ENCODE measurements at places on chromosomes 12 and 14.

GRCh38 chr14:37673439-37673838 is 78.0 kb downstream of the TTC6 start:
- DNase-seq = no peak

DNA sequence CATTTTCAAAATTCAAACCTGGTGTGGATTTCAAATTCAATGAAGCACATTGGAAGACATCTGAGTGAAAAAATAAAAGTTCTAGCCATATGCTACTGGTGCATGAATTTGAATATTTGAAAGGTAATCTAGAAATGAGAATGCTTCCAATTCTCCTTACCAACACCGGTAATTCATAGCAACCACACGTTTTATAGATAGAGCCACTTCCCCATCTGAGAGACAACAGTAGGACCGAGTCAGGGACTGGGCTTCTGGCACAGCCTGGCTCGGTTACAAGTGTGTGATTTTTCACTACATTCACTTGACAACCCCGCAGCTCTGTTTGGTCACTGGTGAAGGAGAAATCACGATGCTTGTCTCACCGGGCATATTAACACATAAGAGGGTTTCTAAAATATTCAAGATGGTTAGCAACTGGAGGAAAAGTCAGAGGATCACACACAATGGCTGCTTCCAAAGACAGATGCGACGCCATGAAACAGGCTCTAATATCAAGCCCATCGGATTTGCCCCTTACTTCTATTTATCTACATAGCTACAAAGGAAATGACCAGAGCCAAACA is 86.5 kb upstream of the FOXN3 start:
- no peak for DNase-seq

DNA sequence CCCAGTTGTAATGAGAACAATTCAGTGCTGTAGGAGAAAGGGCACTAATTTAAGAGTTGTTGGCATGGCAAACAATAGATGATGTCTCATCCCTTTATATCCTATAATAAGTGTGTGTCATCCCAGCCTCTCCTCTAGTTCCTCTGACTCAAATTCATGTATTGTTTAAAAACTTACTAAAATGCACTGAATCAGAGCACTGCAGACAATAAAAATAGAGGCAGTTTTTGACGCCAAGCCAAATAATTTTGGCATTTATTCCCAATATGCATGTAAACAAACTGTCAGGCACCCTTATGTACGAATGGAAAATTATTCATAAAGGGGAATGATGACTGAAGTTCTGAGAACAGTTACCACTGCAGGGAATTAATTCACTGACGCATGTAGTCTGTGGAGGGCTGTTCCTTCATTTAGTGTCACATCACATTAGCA is 57.9 kb upstream of the TMX1 start:
- DNase-seq = no peak

GRCh38 chr14:46381674-46382073 is 269.9 kb downstream of the RPL10L start:
- DNase-seq = no peak

- DNase-seq = no peak
Measured at GRCh38 chr14:56082880-56083279, 35.3 kb upstream of the PELI2 start.

GRCh38 chr12:104971306-104971705 is 13.2 kb upstream of the SLC41A2 start:
- DNase-seq = no peak

GRCh38 chr12:54387114-54387467 is 2.6 kb upstream of the ZNF385A start:
- no peak for DNase-seq

- no peak for DNase-seq
Measured at GRCh38 chr12:131067981-131068851, 114.5 kb downstream of the ADGRD1 start.

GRCh38 chr12:52203079-52203921 is 11.5 kb upstream of the KRT80 start:
- DNase-seq = peak; percentile 10

- no peak for DNase-seq
Measured at GRCh38 chr14:95523815-95524448, 7.5 kb upstream of the SYNE3 start.

DNA sequence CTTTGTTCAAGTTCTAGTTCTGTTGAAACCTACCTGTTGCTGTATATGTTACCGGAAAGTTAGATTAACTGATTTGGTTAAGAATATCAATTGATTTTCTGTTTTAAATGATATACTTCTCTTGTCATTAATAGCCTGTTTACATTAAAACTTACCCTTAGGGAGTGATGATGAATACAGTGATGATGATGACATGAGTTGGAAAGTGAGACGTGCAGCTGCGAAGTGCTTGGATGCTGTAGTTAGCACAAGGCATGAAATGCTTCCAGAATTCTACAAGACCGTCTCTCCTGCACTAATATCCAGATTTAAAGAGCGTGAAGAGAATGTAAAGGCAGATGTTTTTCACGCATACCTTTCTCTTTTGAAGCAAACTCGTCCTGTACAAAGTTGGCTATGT is 33.0 kb downstream of the CAND1 start:
- no peak for DNase-seq

DNA sequence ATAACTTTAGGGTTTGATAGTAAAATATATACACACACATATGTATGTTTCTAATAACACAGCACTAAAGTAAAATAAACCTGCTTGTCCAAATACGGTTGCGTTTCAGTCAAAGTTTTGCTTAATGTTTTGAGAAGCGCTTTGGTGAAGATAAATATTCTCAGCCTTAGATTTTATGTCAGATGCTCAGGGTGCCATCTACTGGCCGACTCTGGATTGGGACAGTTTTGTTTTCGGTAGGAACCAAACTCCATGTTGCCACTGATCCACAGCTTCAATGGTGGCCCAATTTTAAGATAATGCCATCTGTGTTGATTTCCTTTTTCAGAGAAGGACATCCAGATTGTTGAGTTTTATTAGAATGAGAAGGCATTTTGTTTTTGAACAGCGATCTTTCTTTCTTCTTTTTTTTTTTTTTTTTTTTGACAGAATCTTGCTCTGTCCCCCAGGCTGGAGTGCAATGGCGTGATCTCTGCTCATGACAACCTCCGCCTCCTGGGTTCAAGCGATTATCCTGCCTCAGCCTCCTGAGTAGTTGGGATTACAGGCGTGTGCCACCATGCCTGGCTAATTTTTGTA is 43.1 kb downstream of the LLPH start:
- DNase-seq = no peak

- peak; percentile 56 for DNase-seq
Measured at GRCh38 chr14:49972131-49972671, 79.3 kb downstream of the ARF6 start.

DNA sequence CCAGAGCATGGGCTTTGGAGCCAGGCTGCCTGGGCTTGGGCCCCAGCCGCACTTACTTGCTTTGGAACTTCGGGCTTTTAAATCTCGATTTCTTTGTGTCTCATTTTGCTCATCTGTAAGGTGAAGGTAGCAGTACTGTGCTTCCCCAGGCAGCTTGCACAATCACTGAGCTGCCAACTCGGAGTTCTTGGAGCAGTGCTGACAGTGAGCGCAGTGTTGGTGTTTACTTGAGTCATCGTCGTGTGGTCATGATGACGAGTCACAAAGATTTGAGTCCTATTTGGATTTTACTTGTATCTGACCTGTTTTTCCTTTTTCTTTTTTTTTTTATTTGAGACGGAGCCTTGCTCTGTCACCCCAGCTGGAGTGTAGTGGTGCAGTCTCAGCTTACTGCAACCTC is 31.3 kb upstream of the ATF1 start:
- no peak for DNase-seq

- no peak for DNase-seq
Measured at GRCh38 chr12:105721891-105722290, 391.4 kb downstream of the C12orf75 start.

DNA sequence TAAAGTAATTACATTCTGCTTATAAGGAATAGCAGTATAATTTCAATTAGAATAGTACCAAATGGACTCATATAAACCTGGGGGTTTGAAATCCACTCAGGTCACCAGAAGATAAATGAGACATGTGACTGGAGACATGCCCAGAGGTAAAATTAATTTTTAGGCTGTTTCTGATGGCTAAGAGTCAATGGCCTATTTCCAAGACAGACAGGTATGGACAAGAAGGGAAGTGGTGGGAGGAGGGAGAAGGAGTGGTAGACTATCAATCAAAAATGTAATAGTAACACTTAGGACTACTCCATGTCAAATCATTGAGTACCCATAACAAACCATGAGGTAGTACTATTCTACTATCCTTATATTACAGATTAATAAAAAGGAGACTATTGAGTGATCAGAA is 544.0 kb downstream of the GALC start:
- no peak for DNase-seq

DNA sequence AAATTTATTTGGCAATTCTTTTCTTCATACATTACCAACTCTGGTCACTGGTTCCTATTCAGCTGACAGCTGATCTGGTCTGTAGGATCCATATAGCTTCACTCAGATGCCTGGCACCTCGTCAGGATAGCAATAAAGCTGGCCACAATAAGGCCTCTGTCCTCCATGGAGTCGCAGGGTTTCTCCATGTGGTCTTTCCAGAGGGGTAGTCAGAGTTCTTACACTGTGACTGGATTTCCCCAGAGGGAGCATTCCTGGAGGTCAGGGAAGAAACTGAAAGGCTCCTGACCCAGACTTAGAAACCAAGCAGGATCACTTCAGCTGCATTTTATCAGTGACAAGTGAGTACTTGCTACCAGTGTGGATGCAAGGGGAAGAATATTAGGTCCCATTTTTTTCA is 34.9 kb upstream of the SIX1 start:
- no peak for DNase-seq

GRCh38 chr14:64953310-64953654 is 10.7 kb upstream of the GPX2 start:
- DNase-seq = no peak

DNA sequence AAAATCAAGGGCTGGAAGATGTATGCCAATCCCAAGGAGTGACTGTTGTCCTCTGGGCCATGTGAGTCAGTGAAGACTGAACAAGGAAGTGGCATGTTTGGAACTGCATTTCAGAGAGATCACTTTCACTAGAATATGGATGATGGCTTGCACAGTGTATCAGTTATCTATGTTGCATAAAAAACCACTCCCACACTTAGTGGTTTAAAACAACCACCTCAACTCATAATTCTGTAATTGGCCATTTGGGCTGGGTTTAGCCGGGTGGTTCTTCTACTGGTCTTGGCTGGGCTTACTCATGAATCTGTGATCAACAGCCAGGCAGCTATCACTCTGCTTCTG is 15.4 kb downstream of the BDKRB1 start:
- DNase-seq = no peak

DNA sequence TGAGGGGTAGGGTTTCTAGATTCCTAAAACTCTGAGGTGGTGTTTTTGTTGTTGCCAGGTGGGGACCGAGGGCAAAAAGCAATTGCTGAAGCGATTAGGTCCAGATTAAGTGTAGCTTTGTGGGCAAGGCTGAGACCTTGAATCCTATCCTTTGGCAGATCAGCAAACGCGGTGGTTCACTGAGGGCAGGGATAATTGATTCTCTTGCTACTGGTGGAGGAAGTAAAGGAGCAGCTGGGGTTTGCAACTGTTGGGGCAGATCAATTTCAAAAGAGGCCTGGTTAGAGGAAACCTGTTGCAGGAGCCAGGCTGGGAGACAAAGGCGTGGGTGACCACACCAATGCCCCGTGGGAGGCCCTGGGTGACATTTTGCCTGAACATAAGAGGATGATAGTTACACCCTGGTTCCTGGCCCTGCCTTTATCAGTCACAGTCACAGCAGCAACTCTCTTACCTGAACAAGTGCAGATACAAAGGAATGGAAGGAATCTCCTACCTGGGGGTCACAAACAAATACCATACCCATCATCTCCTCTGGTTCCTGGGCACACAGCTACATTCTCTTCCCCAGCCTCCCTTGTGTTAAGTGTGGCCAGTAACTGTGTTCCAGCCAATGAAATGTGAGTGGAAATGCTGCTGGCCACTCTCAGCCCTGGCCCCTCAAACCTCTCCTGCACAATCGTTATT is 43.3 kb upstream of the RASSF3 start:
- DNase-seq = no peak

- DNase-seq = no peak
Measured at GRCh38 chr12:42409471-42409870, 83.5 kb downstream of the PPHLN1 start.

DNA sequence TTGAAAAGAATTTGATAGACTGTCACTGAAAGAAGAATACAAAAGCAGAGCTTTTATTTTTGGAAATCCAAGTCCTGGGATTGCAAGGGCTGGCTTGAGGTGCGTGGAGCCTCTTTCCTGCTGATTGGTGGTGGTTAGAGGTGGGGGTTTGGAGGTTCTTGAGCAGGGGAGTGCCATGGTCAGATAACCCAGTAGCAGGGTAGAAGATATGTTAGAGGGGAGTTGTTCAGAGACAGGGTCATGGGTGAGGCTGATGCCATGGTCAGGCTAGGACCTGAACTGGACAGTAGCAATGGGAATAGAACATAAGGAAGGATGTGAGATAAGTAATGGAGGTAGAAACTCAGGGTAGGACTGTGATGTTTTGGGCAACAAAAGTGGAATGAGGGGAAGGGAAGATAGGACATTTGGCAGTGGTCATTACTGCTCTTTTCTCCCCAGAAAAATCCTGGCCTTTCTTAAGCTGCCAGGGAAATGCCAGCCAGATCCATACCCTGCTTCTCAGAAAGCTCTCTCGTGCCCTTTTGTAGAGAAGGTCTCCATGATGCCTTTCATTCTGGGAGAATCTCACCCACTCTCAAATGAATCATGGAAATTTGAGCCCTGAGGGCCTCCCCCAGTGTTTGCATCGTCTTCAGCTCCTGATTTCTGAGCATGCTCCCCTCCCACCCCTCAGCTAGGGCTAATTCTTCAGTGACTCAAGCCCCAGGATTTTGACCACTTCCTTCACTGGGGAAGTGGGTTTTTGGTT is 9.5 kb downstream of the EMP1 start:
- no peak for DNase-seq

DNA sequence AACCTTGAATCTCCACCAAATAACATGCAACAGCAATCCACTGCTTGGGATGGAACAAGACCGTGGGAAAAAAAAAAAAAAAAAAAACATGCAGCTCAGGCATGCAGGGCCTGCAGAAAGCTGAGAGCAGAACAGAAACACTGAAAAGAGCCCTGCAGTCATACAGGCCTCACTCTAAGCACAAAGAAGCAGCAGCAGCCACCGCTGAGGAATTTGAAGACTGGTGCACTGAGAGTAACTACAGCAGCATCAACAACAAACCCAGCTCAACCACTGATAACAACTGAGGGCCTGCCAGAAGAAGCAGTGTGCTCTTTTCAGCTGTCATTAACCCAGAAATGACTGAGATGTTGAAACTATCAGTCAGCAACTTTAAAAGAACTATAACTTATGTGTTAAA is 354.7 kb upstream of the TMTC1 start:
- no peak for DNase-seq

- no peak for DNase-seq
Measured at GRCh38 chr12:39846971-39847650, 227.5 kb upstream of the ABCD2 start.

GRCh38 chr12:55637467-55637866 is 775 bp downstream of the OR10P1 start:
- no peak for DNase-seq
